Muscle of arm (tissue), 14 donors: ENCODE measurements at places on chromosomes 2 and 18. TPM values are rescaled to one million over a fixed set of nuclear protein-coding genes. Genes with fewer than 3 reads are reported as not detected.

GPR55 gene
- polyA plus RNA-seq: not detected

NDC80 gene
- polyA plus RNA-seq: 23.0 TPM

C2orf49 gene
- 19.0 TPM for polyA plus RNA-seq

SKOR2 gene
- not detected for polyA plus RNA-seq

IL1F10 gene
- polyA plus RNA-seq: not detected

GREB1L gene
- polyA plus RNA-seq: 5.4 TPM

PTPRM gene
- 90.6 TPM for polyA plus RNA-seq

MOB4 gene
- polyA plus RNA-seq: 30.4 TPM

ANKRD30BL gene
- not detected for polyA plus RNA-seq

NEURL3 gene
- 0.09 TPM for polyA plus RNA-seq

C2orf78 gene
- polyA plus RNA-seq: not detected

CNTNAP5 gene
- polyA plus RNA-seq: 0.19 TPM

PAIP2B gene
- 5.5 TPM for polyA plus RNA-seq

CDH19 gene
- polyA plus RNA-seq: 1.3 TPM
